Colonic mucosa (tissue), 4 donors: ENCODE measurements at places on chromosomes 13 and 19.
A peak's percentile ranks its signal among the peaks of the same experiment; 100 is the strongest.

GRCh38 chr13:108433976-108434755 is 164.6 kb downstream of the TNFSF13B start:
- no peak for DNase-seq

- no peak for DNase-seq
Measured at GRCh38 chr13:41563984-41564365, 106.6 kb downstream of the RGCC start.

DNA sequence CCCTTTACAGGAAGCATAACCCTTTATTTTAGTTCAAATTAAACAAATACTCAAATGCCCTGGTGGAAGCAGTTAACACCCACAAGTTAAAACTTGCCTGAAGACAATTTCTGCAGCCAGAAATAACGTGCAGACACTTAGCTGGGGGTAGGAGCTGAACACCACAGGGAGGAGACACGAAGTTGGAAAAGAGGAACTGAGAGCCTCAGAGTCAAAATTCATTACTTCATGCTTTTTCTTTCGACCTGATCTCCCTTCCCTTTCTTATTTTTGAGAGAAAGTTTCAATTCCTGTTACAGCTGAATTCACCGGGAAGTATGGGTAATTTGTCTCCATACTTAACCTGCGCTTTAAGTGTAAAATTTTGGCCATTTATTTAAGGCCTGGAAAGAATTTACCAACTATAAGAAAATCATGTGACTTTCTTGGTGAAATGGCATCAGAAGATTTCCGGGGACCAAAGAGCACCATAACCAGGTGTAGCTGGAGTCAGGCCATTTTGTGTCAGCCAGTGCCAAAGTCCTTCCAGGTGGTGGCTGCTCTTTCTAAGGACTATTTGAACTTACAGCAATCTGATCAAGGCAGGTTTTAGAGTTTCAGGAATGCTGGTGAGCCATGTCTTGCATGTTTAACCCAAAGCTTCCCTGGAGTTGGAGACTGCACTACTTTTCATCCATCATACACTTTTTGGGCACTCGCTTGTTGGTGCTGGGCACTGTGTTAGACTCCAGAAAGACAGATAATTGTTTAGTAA is 46.5 kb upstream of the RCBTB2 start:
- DNase-seq = peak; percentile 58

DNA sequence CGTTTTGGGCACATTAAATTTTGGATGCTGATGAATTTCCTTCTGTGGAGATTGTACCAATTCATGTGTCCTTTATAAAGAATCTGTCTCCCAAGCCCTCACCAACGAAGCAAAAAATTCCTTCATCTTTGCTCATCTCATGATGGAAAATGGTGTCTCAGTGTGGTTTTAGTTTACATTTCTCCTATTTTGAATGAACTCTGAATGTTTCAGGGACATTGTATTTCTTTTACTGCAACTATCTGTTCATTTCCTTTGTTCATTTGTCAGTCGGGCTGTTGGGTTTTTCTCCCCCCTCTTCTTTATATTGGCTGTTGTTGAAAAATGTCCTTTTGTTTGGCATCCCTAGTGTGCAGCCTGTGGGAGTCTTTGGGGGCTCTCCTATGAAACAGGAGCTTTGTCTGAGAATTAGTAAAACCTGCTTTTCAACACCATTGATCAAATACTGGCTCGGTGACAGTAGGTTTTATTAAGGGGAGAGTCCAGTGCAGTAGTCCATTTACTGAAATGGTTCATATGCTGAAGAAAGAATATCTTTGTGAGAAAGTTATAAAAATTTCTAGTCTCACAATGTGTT is 91.3 kb upstream of the C1QTNF9B start:
- DNase-seq = no peak

- no peak for DNase-seq
Measured at GRCh38 chr13:41960211-41960636, 685 bp downstream of the VWA8 start.

DNA sequence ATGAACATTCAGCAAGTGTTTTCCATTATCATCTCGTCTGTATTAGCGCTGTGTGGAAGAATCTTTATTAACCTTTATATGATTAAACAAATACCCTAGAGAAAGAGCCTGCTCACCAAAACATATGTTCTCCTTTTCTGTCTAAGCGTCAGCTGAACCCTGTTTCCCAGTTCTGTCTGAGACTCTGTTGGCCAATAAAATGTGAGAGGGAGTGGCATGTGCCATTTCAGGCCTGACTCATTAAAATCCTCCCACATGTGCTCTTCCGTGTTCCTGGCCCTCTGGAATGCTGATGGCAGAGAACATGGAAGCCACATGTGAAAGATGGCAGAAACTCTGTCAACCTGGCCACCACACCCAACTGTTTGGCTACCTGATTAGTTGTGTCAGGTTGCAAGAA is 181.9 kb upstream of the EDNRB start:
- no peak for DNase-seq

- no peak for DNase-seq
Measured at GRCh38 chr13:37047846-37048245, 11.6 kb downstream of the SUPT20H start.

DNA sequence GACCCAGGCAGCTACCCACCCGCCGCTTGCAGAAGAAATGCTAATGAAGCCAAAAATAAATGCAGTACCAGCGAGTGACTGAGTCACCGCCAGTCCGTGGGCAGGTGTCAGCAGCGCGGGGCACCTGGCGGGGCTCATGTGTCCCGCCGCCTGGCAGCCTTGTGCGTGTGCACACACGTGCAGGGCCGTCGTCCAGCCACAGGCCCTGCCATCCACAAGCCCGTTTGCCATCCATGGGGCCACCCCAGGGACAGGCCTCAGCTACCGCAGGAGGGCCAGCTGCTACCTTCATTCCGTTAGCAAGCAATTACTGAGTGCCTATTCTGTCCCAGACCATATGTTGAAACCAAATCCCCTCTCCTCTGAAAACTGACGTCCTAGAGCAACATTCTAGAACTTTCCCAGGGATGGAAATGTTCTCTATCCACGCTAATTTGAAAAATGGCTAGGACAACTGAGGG is 20.5 kb downstream of the NCAN start:
- no peak for DNase-seq

GRCh38 chr19:23769691-23770468 is 11.2 kb upstream of the ZNF681 start:
- DNase-seq = no peak

GRCh38 chr19:5895409-5895808 is 8.2 kb downstream of the NDUFA11 start:
- no peak for DNase-seq

DNA sequence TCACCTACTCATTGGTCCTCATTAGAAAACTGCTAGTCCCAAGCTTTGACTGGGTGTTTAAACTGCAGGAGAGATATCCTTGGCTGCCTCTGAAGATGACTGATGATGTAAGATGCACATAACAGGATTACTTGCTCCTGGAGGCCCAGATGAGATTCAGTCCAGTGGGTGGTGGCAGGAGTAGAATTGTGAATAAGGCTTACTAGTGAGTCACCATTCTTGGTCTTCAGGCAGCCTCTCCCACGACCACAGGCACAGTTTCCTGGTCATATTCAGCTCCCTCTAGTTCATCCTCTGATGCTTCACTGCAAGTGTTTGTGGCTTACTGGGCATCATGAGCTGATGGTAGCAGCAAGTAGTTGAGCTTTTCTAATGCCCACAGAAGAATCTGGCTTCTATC is 12.1 kb downstream of the SERTM1 start:
- no peak for DNase-seq

- DNase-seq = no peak
Measured at GRCh38 chr19:30781519-30781918, 409.3 kb downstream of the ZNF536 start.

DNA sequence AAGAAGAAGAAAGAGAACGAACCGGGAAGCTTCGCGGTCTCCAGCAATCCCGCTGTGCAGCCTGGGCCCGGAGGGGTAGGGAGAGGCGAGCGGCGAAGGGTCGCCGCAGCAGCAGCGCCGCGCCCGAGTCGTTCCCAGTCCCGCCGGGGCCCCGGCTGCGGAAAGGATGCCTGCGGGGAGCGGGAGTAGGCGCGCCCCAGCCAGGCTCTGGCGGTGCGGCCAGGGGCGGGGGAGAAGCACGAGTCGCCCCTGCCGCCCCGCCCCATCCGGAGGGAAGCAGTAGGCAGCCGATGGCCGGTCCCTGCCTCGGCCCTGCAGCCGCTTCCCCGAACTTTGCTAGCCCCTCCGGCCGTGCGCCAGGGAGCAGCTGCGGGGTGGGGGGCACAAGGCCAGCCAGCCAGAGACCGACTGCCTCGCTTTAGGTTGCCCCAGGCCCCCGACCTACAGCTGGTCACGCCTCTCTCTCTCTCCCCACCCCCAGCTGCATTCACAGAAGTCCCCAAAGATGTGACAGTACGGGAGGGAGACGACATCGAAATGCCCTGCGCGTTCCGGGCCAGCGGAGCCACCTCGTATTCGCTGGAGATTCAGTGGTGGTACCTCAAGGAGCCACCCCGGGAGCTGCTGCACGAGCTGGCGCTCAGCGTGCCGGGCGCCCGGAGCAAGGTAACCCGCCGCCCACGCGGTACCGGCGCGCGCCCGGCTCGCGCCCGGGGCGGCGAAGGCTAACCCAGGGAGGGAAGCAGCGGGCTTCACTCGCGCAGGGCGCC is 1.1 kb downstream of the VSTM2B start:
- no peak for DNase-seq

- no peak for DNase-seq
Measured at GRCh38 chr19:54393381-54393780, 21.9 kb upstream of the TTYH1 start.

GRCh38 chr13:94822356-94822755 is 110.0 kb upstream of the SOX21 start:
- no peak for DNase-seq

GRCh38 chr19:33467851-33468250 is 53.7 kb downstream of the PEPD start:
- DNase-seq = no peak

DNA sequence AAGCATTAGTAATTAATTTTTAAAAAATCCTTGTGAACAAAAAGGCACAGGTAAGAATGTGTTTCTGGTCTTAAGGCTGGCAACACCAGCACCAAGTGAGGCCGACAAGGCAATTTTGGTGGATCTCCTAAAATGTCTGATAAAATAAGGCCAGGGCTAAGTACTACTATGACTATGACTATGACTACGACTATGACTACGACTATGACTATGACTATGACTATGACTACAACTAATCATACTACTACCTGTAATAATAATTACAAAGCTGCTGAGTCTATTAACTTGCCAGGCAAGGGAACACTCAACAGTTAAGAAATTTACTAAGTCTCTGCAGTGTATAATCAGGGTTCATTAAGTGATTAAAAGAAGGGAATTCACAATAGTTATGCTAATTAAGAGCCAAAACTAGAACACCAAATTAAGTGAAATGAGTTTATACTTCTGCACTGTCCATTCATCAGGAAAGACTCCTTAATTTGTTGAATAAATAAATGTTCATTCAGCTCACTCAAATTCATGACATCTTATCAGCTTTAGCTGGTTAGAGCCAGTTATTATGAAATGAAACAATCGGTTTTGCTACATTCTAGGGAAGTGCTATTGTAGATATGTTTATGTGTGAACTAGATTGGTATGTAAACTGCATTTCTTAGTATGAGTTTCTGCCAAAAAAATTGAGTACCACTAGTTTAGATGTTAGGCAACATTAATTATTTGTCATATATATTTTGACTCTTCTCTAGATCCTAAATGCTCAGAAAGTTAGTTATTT is 1626.2 kb upstream of the PCDH20 start:
- DNase-seq = no peak

DNA sequence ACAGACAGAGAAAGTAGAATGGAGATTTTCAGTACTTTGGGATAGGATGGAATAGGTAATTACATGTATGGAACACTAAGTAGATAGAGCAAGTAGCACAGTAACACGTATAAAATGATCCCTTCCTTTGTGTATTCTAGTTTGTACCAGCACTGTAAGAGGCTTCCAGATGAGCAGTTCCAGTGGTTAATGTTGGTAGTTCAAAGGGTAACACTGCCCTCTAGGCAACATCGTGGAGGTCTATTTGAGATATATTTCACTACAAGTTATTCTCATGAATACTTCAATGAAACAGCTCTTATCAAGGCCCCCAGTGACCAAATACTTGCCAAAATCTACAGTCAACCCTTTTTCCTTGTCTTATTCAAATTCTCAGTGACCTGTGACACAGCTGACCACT is 13.5 kb upstream of the ZNF563 start:
- DNase-seq = no peak

GRCh38 chr13:72141855-72142519 is 275.0 kb upstream of the DACH1 start:
- DNase-seq = no peak

- DNase-seq = no peak
Measured at GRCh38 chr13:31638577-31638976, 100.7 kb upstream of the RXFP2 start.

DNA sequence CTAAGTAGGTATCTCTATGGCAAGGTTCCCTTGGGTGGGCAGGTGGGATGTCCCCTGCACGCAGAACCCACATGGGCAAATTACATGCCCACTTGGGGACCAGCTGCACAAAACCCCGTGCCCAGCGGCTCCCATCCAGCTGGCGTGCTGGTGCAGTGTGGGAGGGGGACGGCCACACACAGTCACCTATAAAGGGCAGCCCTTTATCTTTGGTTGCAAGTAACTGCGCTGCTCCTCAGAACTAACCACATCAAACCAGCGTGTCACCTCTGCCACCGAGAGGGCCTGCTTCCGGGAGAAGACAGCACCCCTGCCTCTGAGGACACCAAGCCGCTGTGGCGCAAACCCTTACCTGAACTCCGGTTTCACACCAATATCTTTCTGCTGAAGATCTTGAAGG is 32.2 kb downstream of the ANKRD27 start:
- no peak for DNase-seq

- DNase-seq = no peak
Measured at GRCh38 chr19:32896516-32897214, 27.1 kb upstream of the SLC7A9 start.

DNA sequence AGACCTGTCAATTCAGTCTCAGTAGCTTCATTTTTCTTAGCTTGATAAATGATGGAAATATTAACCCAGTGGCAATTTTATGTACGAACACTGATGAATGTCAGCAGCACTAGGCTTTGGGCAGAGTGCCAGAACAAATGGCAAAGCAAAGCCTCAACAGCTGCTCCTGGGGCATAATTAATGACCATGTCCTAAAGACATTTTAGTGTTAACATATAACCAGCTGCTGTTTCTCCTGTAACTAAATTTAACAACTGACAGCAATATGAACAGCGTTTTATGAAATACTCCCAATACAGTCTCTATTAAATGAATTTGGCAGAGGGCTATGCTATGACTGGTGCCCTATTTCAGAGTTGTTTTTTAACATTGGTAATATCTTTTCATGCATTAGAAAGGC is 47.1 kb downstream of the ZNF568 start:
- DNase-seq = no peak

DNA sequence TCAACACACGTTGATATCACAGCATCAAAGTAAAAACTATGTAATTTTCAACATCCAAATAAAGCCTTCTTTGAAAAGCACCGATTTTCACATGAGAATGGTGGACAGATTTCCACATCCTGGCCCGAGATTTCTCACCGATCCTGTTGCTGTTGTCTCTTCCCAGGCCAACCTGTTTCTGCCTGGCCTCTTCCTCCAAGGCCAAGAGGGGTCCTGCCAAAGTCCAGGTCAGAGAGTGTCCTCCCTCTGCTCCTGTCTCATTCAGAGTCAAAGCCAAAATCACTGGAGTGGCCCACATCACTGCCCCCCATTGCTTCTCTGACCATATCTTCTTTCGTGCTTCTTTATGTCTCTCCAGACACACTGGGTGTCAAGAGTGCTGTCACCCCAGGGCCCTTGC is 49.5 kb downstream of the CHST8 start:
- DNase-seq = no peak
